ENCODE measurements at places on chromosomes 16 and 17.

DNA sequence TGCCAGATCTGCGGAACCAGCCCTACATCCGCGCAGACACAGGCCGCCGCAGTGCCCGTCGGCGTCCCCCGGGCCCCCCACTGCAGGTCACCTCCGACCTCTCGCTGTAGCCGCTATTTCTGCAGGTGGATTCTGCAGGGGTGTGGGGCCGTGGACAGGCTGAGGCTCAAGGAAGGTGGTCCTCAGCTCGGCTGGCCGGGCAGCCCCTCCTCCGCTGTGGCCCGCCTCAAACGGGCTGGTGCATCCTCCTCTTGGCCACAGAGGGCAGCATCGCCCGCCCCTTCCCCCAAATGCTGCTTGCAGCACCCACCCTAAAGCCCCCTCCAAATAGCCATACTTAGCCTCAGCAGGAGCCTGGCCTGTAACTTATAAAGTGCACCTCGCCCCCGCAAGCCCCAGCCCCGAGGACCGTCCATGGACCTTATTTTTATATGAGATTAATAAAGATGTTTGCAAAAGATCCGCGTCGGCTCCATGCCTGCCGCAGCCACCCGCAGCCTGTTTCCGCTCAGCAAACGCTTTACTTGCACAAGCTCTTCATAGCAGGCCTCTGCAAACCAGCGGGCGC is 14.9 kb downstream of the SPATA32 start:
- no peak for DNase-seq

- DNase-seq: no peak
These were observed 22.7 kb upstream of the SRCIN1 start for GRCh38 chr17:38628441-38628840.

DNA sequence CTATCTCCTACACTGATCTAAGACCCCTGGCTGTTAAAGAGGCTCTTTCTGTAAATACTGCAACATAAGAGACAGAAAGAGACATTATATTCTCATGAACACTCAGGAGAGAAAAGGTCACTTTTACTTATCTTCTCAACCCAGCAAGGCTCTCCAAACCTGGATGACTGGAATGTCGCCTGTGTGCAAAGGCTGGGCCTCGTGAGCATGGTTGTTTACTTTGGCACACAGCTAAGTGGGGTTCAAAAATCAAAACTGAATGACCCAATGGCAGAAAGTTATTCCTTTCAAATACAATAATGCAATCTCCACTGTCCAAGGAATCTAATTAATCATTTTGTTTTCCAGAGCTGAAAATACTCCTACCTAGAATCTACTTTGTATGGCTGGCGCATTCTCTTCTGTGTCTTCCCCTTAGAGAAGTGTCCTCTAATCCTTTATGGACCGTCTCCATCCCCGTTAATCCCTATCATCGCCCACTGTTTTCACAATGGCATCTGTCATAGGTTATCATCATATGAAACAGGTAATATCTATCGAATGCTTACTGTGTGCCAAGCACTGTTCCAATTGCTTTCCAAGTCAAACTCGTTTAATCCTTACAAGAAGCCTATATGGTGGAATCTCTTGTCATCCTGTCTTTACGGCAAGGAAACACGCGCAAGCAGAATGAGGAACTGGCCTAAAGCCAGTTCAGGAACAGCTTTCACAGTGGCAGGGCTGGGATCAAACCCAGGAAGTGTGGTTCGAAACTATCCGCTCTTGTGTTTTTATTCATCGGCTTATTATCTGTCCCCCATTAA is 1.3 kb downstream of the SLX4 start:
- no peak for DNase-seq

DNA sequence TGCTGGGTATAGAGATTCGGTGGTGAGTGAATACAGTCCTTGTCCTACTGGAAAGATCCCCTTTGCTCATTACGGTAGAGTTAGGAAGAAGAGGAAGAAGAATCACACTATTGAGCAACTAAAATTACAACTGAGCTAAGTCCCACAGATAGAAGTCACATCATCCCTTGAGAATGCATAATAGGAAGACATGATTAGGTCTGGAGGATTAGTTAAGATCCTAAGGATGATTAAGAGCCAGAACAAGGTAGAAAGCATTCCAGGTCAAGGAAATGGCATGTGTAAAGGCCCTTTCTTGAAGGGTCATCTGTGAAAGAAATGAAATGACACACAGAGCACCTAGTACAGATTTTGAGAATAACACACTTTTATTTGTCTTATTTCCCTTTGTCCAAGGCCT is 503.5 kb downstream of the HAPSTR1 start:
- DNase-seq: no peak

GRCh38 chr17:48262982-48263730 is 155.6 kb downstream of the SNX11 start:
- no peak for DNase-seq

GRCh38 chr16:84209989-84210388 is 19.0 kb downstream of the ADAD2 start:
- DNase-seq: no peak

DNA sequence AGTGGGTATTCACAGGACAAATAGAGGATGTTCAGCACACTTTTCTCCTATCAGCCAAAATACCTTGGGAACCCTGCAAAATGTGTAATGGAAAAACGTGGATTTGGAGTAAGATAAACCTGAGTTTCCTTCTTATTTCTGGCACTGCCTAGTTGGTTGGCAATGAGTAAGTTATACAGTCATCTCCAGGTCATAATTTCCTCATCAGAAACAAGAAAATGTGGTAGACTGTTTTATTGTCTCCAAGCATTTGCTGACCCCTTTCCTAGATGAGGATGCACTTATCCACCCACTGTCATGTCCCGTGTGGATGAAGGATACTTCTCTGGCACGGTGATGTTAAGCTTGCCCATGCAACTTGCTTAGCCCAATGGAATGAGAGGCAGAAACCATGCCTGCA is 458.0 kb downstream of the KIF2B start:
- no peak for DNase-seq

GRCh38 chr17:81519284-81520020 is 6.9 kb upstream of the ACTG1 start:
- no peak for DNase-seq
